ENCODE measurements at places on chromosomes 13 and 19.

- DNase-seq = no peak
Measured at GRCh38 chr19:35717665-35718344, at the start of gene KMT2B. Gene KMT2B (plus strand): TSS chr19:35718003. CDS start chr19:35718019, 16 bp downstream.

DNA sequence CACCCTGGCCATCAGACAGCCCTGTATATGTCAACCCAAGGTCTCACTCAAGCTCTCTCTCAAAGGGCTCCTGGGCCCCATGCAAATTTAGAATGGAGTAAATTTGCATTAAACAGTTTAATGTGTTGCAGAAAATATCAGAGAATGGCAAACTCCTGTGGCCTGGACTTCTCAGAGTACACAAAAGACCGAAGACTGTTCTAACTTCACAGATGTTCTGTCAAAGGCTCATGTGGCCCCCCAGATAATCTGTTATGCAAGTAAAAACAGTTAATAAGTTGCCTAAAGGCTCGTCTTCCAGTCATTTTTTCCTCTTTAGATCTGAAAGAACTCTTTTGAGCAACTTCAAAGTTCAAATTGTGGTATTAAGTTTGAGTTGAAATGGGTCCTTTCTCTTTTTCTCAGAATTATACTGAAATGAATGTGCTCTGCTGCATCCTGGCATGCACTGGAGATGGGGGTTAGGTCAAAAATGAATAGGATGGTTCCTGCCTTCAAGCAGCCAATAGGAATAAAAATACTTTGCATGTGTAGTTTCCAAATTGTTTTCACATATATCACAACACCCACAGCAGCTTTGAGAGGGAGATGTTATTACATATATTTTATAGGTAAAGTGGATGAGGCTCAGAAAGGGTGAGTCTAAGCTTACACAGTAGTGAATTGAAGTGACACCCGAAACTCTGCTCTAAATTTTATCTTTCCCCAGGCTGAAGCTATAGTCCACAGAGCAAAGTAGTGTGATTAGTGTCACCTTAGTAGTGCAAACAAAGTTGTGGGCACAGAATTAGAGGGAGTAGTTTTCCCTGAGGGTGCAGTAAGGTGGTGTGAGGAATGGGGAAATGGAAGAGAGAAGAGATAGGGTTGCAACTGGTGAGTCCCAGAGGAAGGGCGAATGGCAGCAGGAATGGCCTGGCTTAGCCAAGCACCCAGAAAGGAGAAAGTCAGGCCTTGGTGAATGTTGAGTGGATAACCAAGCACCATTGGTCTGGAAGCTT lies 205.0 kb upstream of the RFC3 start:
- no peak for DNase-seq

DNA sequence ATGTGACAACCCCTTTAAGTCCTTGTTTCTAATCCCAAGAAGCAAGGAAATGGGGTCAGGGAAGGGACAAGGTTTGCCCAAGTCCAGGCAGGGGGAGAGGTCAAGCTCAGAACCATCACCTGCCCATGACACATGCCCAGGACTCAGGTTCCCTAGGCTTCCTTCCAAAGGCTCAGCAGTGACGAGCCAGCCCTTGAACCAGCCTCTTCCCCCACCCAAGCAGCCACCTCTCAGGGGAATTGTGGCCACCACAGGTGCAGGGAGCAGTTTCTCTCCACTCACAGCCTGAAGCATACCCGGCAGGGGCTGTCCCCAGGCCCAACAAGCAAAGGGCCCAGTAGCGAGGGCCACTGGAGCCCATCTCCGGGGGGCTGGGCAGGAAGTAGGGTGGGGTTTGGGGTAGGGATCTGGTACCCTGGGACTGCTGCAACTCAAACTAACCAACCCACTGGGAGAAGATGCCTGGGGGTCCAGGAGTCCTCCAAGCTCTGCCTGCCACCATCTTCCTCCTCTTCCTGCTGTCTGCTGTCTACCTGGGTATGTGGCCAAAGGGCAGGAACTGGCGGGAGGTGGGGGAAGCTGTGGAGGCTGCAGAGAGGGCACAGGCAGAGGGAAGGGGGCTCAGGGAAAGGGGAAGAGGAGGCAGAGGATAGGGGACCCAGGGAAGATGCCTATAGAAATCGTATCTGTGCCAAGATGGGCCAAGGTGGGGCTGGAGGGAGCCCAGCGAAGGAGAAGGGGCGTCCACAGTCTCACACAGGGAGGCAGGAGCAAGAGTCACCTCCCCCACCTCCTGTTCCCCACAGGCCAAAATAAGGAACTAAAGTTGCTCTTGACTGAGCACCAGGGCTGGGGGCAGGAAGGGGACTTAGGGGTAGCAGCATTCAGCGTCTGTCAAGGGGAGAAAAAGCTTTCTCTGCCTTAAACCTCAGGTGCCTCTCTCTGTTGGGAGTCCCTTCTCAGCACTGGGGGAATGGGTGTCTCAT lies at the start of gene CD79A:
Gene CD79A, plus strand, starts transcription at position 433 of the 986 bp plus-strand sequence. Its CDS starts 26 bp downstream, at position 459.
- no peak for DNase-seq

- no peak for DNase-seq
Measured at GRCh38 chr13:44591316-44591715, 15.2 kb upstream of the TSC22D1 start.

- DNase-seq = no peak
Measured at GRCh38 chr19:30310602-30311263, 61.5 kb upstream of the ZNF536 start.

DNA sequence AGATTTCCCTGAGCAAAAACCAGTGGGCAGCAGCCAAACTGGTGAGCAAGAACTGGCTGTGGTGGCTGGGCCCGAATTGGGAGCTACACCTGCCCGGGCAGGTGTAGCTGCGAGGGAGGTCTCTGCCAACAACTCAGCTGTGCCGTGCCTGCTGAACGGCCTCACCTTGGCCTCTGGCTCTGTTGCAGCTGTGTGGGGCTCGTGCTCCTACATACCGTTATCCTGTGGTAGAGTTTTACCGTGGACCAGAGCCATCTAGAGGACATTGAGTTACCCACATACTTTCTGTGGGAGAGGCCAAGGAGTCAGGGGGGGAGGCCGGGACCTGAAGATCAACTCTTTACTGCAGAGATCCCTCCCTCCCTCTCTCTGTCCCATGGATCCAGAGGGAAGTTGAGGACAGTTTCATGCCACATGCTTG lies 113.2 kb downstream of the TM9SF2 start:
- DNase-seq = no peak

DNA sequence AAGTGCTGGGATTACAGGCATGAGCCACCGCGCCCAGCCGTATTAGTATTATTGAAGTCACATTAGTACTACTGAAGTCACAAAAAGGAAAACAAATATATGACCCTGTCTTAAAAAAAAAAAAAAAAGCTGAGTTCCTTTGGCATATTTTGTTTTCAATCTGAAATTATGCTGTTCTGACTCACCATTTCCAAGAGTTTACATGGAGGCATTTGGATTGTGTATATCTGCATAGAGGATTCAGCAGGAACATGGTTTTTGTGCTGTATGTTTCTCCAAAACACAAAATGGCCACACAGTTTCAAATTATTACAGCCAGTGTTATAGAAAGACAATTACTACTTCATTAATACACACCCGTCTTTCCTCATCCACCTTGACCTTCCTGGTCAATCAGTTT lies 103.5 kb upstream of the TSC22D1 start:
- DNase-seq = no peak

DNA sequence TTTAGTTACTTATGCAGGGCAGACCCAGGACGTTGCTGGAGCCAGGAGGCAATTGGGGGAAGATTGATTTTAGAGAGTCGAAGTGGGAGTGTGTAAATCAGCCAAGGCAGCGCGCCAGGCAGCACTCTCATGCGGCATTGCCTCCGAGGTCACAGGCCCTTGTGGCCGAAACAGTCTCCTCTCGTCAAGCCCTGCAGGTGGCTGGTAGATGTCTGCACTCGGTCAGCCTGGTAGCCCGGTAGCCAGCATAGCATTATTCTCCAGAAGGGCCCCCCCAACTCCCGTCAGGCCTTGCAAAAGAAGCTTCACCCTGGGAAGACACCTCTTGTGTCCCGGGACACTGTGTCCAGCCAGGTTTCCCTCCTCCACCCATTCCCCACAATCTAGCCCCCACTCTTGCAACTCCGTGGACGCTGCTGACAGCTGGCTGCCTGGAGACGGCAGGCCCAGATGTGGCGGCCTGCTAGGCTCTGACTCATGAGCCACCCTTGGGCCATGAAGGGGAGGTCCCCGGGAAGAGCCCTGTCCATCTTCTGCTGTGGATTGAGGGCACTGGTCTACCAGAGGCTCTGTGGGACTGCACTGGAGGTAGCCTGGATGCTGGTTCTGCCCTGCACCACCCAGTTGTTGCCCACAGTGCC lies 2.6 kb upstream of the PEPD start:
- no peak for DNase-seq

DNA sequence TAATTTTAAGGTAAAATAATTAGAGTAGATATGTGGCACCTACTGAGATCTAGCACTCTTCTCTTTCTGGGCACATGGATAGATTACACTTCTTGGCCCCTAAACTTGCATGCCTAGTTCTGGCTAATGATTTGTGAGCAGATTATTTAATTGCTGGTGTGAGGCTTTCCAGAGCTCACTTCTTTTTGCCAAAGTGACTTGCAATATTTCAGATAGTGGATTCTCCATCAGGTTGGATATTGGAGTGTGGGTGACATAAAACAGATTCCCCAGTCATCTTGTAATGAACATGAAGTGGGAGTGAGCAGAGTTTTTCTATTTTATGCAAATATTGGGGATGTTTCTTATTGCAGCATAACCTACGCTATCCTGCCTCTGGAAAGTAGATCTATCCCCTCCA lies 247.9 kb downstream of the KLF5 start:
- no peak for DNase-seq

GRCh38 chr13:41720839-41721561 lies 239.9 kb downstream of the VWA8 start:
- no peak for DNase-seq

DNA sequence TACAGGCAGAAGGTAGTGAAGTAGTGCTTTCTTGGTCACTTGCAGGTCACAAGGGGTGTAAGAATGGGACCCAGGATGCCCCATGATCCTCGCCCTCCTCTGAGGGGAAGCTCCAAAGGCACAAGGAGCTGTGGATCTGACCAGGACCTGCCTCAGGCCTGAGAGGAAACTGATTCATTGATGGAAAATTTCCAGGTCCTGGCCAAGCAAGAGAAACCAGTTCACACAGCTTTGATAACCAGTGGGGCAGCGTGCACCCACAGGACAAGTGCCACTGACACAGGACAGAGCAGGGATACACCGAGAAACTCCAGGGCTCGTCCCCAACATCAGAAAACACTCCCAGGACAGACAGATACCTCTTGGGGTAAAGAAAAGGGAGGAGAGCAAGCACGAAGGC lies 177.1 kb downstream of the RBM26 start:
- no peak for DNase-seq

GRCh38 chr19:19468424-19469050 lies 46.8 kb downstream of the TSSK6 start:
- DNase-seq = no peak

- DNase-seq = no peak
Measured at GRCh38 chr13:43725460-43725859, 61.3 kb downstream of the ENOX1 start.

DNA sequence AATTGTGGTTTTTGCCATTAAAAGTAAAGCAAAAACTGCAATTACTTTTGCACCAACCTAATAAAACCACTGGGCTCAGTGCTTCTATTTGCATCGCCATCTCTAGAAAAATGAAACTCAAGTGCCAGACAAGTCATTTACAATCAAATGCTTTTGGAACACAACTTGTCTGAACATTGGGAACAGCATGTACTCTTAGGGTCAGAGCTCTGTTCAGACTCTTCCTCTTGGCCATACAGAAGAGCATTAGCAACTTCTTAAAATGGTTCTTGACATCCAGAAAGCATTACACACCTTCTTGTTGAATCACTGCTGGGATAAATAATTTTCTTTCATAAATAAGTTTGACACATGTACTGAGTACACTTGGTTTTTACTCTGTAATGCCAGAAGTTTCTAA lies 272.5 kb downstream of the DCLK1 start:
- no peak for DNase-seq

DNA sequence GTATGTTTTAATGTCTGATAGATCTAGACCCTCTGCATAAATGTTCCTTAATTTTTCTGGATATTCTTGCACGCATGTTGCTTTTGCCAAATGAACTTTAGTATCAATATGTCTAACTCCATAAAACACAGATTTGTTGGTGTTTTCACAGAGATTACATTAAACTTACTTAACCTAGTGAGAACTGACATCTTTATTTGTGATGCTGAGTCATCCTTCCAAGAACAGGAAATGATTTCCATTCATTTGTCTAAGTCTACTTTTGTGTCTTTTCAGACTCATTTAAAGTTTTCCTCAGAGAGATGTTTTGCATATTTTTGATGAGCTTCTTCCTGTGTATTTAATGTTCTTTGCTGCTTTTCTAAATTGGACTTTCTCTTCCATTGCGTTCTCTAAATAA lies 184.0 kb downstream of the SLC7A1 start:
- DNase-seq = no peak

GRCh38 chr19:2815923-2816322 lies 3.7 kb upstream of the ZNF554 start:
- no peak for DNase-seq

DNA sequence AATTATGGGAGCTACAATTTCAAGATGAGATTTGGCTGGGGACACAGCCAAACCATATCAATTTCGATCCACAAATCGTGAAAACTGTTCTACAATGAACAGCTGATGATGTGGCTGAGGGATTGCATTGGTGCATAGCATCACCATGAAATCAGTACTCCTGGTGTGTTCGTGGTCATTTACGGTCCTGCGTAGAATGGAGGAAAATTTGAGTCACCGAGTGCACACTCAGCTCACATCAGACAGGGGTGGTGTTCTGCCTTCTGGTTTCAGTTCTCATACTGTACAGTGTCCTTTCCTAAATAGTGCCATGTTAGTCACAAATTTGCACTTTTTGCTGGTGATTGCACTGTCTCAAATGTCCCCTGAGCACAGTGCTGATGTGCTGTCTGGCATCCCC lies 39.2 kb downstream of the MYH14 start:
- no peak for DNase-seq

DNA sequence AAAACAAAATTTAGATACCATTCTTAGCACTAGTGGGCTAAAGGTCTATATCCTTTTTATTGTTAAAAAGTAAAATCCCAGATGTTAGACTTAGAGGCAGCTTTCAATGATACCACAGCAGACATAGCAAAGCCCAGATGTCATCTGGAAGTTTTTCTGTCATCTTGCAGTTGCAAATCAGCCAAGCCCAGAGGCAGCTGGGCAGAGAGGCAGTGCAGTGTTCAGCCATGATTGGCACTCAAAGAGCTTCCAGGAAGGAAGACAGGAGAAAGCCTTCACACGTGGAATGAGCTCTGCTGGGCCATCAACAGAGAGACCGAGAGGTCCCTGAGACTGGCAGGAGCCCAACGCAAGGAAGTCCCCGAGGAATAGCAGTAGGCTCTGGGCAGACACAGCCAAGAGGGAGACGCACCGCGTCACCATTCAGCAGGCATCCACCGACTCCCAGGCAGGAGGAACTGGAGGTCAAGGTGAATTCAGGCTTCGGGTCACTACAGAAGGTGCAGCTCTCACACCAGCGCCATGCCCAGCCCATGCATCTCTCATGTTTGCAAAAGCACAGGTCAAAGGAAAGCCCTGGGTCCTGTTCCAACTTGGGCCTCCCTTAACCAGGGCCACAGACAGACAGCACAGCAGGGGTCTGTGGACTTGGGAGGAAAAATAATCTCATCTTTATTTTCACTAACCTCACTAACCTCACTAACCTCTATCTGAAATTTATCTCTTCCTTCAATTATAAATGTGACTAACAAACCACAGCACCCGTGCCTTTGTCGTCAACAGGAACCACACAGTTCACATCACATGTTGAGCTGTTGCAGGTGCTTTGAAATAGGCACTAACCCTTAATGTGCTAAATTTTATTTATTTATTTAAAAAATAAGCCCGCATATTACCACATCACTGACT lies 54.9 kb downstream of the TUBGCP3 start:
- peak; percentile 30 for DNase-seq
